ENCODE measurements at places on chromosomes 4 and X.

DNA sequence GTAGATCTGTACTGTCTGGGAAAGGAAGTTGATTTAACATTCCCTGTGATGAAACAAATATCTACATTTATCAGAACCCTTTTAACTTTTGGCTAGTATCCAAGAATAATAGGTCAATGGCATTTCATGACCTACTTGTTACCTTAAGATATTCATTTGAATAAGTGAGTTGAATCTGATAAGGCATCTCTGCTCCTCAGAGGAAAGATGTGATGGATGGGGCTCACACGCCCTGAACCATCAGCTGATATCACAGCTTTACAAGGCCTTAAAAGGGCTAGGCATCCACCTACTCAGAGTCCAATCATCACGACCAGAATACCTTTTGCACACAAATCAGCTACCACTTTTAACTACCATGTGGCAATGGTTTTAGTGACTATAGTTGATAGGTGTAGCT, 90.2 kb upstream of the PDLIM3 start:
- H3K27me3 ChIP-seq, result no peaks in the 10 kb centered on the region

DNA sequence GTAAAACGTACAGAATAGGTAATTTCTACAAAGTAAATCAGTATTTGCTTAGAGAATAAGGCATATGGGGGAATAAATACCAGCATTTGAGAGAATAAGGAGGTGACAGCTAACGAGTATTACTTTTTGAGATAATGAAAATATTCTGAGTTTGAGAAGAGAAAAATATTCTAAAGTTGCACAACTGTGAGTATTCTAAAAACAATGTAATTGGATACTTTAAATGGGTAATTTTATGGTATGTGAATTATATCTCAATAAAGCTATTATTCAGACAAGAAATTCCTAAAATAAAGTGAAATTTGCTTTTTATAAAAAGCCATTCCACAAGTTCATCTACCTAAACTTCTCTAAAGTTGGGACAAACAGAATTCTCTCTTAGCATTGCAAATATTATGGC, 62.6 kb downstream of the PDGFC start:
- H3K27ac ChIP-seq, result no peak overlapping the region
- no peaks in the 10 kb centered on the region for H3K27me3 ChIP-seq
- no peak for DNase-seq
- H3K36me3 ChIP-seq, result no peaks in the 10 kb centered on the region

DNA sequence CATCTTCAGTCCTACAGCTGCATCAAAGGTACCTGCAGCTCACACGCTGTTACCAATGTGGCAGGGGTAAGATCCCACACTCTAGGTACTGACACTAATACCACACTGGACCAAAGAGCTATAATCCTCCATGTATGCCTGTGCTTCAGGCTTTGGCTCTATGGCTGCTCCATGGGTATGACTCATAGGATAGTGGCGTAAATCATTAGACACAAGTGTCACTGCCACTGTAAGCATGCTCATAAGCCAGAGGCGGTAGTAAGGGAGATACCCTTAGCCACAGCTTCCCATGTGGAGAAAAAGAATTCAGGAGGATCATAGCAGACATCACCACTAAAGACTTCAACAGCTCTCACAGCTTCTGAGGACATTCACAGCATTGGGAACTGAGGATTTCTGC, 287.5 kb downstream of the ACTRT1 start:
- no peak for DNase-seq
- no peaks in the 10 kb centered on the region for H3K36me3 ChIP-seq
- H3K27me3 ChIP-seq, result no peaks in the 10 kb centered on the region
- H3K4me1 ChIP-seq, result no peaks in the 10 kb centered on the region
- H3K4me3 ChIP-seq, result no peak overlapping the region

- no peak overlapping the region for H3K4me3 ChIP-seq
- H3K4me1 ChIP-seq, result no peaks in the 10 kb centered on the region
- H3K27me3 ChIP-seq, result no peaks in the 10 kb centered on the region
- H3K36me3 ChIP-seq, result no peaks in the 10 kb centered on the region
- H3K27ac ChIP-seq, result no peak overlapping the region
These were observed 62.6 kb upstream of the GYPA start for GRCh38 chr4:144203155-144203554.

Measured in transverse colon (tissue), 4 donors.